ENCODE measurements at places on chromosomes 3 and 15. TPM values are rescaled to one million over a fixed set of nuclear protein-coding genes. Genes with fewer than 3 reads are reported as not detected.

Gene C15orf62
- 5.4 TPM for polyA plus RNA-seq

Gene DUSP7
- polyA plus RNA-seq: 9.6 TPM

Gene A4GNT
- polyA plus RNA-seq: 0.07 TPM

Gene SLC28A1
- 33.1 TPM for polyA plus RNA-seq

Gene IL16
- polyA plus RNA-seq: 8.1 TPM

Gene CHRD
- 3.7 TPM for polyA plus RNA-seq

Gene SNTN
- polyA plus RNA-seq: not detected

Gene GOLGA6D
- 0.04 TPM for polyA plus RNA-seq

Gene RAB7A
- 198 TPM for polyA plus RNA-seq

Gene LRRK1
- polyA plus RNA-seq: 4.2 TPM

Gene RNF111
- 30.7 TPM for polyA plus RNA-seq

Gene ZNF710
- 22.6 TPM for polyA plus RNA-seq

Gene CHST14
- polyA plus RNA-seq: 12.5 TPM

Gene CCDC71
- polyA plus RNA-seq: 21.4 TPM

Gene NCK1
- 23.3 TPM for polyA plus RNA-seq

Gene ZNF80
- polyA plus RNA-seq: 0.03 TPM

Gene DNAH12
- 0.51 TPM for polyA plus RNA-seq

Gene TRPC1
- polyA plus RNA-seq: 8.9 TPM

Gene PIF1
- 7.2 TPM for polyA plus RNA-seq

Gene CTXN2
- 0.10 TPM for polyA plus RNA-seq

Gene LRRC49
- polyA plus RNA-seq: 7.2 TPM

Gene MKRN3
- polyA plus RNA-seq: 0.91 TPM

Gene PRRT3
- 1.8 TPM for polyA plus RNA-seq

Gene COX5A
- 238 TPM for polyA plus RNA-seq

Gene UNC13C
- polyA plus RNA-seq: 1.1 TPM

Gene HYAL1
- polyA plus RNA-seq: 2.1 TPM

Gene GASK1A
- 5.0 TPM for polyA plus RNA-seq

Gene TMEM266
- 1.3 TPM for polyA plus RNA-seq

Gene CCDC33
- 2.2 TPM for polyA plus RNA-seq

Gene REC114
- 0.15 TPM for polyA plus RNA-seq

Gene ILDR1
- polyA plus RNA-seq: 3.2 TPM

Gene GHSR
- not detected for polyA plus RNA-seq

Gene NRG4
- polyA plus RNA-seq: 1.6 TPM

Gene AMT
- 42.3 TPM for polyA plus RNA-seq

Gene RBM5
- polyA plus RNA-seq: 272 TPM

Gene CHDH
- 10.3 TPM for polyA plus RNA-seq

Gene TERC
- polyA plus RNA-seq: 1.1 TPM

Gene SLC30A4
- polyA plus RNA-seq: 3.7 TPM

Gene BCHE
- 59.6 TPM for polyA plus RNA-seq
